ENCODE measurements at places on chromosomes 2 and 18. TPM values are rescaled to one million over a fixed set of nuclear protein-coding genes. Genes with fewer than 3 reads are reported as not detected.

DNA sequence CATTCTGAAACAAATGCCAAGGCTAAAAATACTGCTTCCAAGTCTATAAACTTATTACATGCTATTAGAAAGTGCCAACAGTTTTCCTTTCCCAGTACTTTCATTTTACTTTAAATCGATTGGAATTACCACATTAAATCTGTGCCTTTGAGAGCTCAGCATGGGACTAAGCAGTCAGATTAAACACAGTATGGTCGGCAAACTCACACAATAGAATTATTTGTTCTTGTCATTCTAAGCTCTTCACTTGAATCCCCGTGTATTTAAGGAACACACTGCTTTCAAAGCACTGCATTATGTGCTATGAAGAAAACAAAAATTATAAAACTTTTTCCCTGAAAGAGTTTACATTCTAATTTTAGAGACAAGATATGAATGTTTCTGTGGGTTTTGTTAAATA, 444.4 kb upstream of the SLC39A10 start:
- H3K4me3 ChIP-seq: no peak overlapping the region
- no peak for DNase-seq
- H3K27ac ChIP-seq: no peak overlapping the region
- H3K36me3 ChIP-seq: no peaks in the 10 kb centered on the region

- no peak overlapping the region for H3K4me3 ChIP-seq
- no peaks in the 10 kb centered on the region for H3K27me3 ChIP-seq
- no peak for DNase-seq
- no peaks in the 10 kb centered on the region for H3K36me3 ChIP-seq
These were observed 279.0 kb downstream of the SRBD1 start for GRCh38 chr2:45332094-45332493.

DNA sequence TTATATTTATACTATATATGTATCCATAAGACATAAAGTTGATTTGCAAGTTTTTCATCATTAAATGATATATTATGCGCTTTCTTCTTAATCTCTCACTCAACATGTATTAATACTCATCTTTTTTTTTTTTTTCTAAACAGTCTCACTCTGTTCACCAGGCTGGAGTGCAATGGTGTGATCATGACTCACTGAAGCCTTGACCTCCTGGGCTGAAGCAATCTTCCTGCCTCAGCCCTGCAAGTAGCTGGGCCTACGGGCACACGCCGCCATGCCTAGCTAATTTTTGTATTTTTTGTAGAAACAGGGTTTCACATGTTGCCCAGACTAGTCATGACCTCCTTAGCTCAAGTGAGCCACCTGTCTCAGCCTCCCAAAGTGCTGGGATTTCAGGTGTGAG, 51.4 kb upstream of the MAP4K3 start:
- H3K36me3 ChIP-seq: no peaks in the 10 kb centered on the region
- DNase-seq: no peak
- no peaks in the 10 kb centered on the region for H3K27me3 ChIP-seq
- H3K27ac ChIP-seq: no peak overlapping the region
- no peak overlapping the region for H3K4me3 ChIP-seq

DNA sequence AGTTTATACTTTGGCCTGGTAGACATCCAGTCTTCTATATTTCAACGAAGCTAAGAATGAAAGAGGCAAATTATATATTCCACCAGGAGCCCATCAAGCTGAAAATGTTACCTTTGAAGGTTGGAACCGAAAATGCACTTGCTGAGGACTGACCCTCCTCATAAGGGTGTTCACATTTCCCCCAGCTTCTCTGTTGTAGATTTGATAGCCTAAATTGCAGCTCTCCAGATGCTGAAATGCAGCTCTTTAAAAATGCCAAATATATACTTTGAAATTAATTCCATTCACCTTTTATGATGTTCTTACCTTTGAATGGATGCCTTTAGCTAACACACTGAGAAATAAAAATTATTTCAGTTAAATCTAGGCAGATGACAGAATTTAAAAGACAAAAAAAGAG, 1.8 kb upstream of the FIGN start:
- no peak for DNase-seq
- no peaks in the 10 kb centered on the region for H3K4me1 ChIP-seq
- no peak overlapping the region for H3K4me3 ChIP-seq
- no peak overlapping the region for H3K27ac ChIP-seq

GRCh38 chr2:635687-636621, 41.3 kb downstream of the TMEM18 start:
- H3K27ac ChIP-seq: no peak overlapping the region
- H3K4me1 ChIP-seq: no peaks in the 10 kb centered on the region
- DNase-seq: no peak
- H3K27me3 ChIP-seq: no peaks in the 10 kb centered on the region

The SCN7A gene
- 5.0 TPM for total RNA-seq

The CYP27A1 gene
- 50.6 TPM for total RNA-seq
